Stimulated activated CD4-positive, alpha-beta T cell treated with anti-CD3 and anti-CD28 coated beads, Interleukin-15, amount 100 ng/mL, for 1 hour (primary cell): ENCODE measurements at places on chromosomes 3 and 15.

- DNase-seq: no peak
Measured at GRCh38 chr15:41933771-41934170, 38.6 kb downstream of the EHD4 start.

DNA sequence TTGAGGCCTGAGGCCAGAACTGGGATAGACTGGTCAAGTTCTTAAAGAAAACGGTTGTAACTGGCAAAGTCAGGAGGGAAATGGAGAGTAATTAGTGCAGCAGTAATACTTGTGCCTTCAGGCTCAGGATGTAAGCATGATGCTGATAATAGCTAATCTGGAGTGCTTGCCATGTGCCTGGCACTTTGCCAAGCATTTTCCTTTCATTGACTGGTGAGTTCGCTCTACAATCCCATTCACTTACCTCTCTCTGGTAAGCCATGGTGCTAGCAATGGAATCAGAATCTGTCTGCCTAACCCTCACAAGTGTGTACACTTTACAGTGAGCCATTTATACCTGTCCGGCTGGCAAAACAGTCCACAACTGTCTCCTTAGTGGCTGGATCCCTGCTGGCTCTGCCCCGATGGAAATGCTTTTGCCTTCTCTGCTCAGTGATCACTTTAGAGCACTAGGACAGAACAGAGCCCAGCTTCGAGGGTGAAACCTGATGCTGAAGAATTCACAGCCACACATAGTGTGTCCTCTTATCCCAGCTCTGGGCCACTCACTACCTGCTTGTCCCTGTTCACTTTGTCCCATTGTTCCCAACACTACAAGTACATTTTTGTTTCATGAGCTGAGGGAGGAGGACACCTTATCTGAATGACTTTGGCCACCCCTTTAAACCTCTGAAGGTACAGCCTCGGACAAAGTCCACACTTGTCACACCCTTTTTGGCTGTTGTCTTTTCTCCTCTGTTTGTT lies 10.3 kb downstream of the CHP1 start:
- DNase-seq: no peak

DNA sequence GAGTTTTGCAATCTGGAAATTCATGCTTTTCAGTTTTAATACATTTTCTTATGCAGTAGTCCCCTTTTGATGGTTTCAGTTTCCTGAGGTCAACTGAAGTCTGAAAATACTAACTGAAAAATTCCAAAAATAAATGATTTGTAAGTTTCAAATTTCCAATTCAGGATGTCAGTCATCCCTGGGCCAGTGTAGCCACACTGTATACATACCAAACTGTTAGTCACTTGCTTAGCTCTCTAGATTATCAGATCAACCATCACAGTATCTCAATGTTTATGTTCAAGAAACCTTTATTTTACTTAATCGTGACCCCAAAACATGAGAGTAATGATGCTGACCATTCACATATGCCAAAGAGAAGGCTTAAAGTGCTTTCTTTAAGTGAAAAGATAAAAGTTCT lies 715.5 kb downstream of the GBE1 start:
- DNase-seq: no peak

DNA sequence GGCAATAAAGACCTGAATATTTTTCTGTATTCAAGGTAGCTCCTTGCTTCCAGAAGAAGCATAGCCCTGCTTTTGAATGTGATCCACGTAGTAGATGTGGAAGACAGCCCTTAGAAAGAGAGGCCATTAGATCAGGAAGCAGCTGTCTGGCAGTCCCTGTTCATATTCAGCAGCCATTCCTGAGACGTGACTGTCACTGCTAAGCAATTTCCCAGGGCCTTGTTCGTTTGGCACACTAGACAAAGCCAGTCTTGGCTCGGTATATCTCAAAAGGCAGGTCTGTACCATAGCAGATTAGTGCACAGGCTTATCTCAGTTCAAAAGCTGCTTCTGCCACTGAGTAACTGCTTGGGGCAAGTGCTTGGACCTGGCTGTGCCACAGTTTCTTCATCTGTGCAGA lies 287.8 kb upstream of the MCTP2 start:
- no peak for DNase-seq

DNA sequence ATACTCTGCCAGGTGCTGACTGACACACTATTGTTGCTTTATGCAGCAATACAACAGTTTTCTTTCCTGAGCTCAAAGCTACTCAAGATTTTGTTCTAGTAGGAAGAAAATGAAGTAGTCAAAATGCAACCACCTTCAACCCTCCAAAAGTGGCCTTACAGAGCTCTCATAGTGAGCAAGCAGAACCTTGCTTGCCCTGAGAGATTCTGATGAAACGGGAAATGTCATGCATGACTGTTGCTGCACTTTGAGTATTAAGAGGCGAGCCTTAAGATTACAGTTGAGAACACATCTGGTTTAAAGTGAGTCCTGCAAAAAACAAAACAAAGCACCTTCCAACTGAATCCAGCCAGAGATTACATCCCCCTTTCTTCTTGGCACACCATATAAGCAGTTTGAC lies 29.7 kb downstream of the MINDY4B start:
- DNase-seq: no peak

- no peak for DNase-seq
Measured at GRCh38 chr3:12956316-12956660, 114.9 kb upstream of the RPL32 start.

- no peak for DNase-seq
Measured at GRCh38 chr3:150114873-150115540, 144.3 kb upstream of the PFN2 start.

- no peak for DNase-seq
Measured at GRCh38 chr15:51837792-51838251, 8.4 kb downstream of the TMOD3 start.

GRCh38 chr3:188914552-188914951 lies 257.2 kb upstream of the TPRG1 start:
- no peak for DNase-seq

- no peak for DNase-seq
Measured at GRCh38 chr3:143896486-143896885, 48.2 kb upstream of the SLC9A9 start.

GRCh38 chr3:105811518-105812193 lies 57.2 kb downstream of the CBLB start:
- DNase-seq: no peak

- no peak for DNase-seq
Measured at GRCh38 chr3:37961622-37962431, 28.8 kb upstream of the VILL start.

DNA sequence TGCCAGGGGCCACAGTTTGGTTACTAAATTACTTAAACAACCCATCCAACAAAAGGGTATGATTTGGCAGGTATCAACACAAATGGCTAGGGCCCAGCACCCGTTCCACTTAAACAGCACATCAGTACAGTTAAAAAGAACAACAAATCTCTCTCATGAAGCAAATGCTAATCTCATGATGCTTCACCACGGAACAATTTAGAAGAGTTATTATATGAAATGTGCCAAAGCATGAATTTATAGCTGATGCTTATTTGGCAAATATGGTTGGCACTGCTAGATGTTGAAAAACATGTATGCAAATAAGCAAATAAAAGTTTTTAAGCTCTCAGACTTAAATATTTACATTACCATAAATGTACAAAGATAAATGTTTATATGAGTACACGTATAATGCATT lies 2.3 kb downstream of the PEAK1 start:
- DNase-seq: no peak

GRCh38 chr3:56525291-56525690 lies 31.7 kb upstream of the CCDC66 start:
- DNase-seq: no peak

GRCh38 chr3:156316076-156316475 lies 195.7 kb downstream of the KCNAB1 start:
- no peak for DNase-seq

DNA sequence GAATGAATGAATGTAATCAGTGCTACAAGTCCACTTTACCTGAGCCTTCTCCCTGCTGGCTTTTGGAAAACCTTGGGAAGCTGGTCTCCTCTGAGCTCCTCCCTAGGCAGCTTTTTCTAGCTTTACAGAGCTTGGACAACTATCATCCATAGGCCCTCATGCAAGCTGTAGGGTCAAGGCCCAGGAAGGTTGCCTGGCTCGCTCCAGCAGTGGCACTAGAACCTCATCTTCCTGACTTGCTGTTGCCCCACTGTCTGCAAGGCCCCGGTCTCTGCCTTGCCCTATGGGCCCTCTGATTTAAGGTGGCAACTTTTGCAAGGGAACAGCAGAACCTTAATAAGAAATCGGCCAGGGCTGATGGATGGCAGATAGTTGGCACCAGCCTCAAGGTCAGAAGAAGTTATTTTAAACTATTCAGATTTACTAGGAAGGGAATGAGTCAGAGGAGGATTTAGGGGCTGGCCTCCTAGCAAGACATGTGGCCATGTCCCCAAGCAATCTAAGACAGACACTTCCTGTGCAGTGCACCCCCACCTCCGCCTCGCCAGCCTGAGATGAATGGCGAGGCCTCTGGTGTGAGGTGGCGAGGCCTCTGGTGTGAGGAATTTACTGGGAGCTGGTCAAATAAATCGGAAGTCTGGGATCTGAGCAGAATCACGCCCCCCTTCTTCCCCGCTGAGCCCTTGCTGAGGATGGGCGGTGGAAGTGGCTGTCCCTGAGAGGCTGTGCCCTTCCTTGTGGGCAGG lies 180.8 kb downstream of the MEGF11 start:
- no peak for DNase-seq

- DNase-seq: no peak
Measured at GRCh38 chr15:64903326-64903950, 8.3 kb upstream of the ANKDD1A start.

DNA sequence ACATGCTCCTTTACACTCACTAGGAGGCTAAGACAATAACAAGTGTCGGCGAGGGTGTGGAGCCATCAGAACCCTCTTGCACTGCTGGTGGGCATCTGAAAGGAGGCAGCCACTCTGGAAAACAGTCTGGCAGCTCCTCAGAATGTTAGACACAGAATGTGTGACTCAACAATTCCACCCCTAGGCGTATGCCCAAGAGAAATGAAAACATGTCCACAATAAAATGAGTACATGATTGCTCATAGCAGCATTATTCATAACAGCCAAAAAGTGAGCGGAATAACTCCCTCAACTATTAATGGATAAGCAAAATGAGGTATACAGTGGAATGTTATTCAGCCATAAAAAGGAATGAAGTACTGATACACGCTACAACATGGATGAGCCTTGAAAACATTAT lies 57.8 kb downstream of the WNT7A start:
- DNase-seq: no peak

- DNase-seq: no peak
Measured at GRCh38 chr3:146374146-146374545, 95.2 kb downstream of the PLSCR2 start.

DNA sequence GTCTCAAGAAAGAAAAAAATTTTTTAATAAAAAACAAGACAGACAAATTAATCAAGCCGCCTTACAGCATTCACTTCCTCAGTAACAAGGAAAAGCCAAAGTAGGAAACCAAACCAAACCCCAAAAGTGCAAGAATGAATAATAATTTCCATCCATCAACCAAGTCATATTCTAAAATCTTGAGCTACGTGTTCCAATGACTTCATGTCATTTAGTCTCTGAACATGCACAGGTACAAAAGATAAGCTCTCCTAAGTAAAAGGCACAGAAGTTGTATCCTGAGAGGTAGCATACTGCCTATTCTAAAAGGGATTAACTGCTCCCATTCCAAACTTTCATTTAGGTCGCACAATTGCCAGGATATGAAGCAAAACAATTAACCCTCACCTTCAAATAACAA lies 29.7 kb downstream of the SLC4A7 start:
- no peak for DNase-seq

DNA sequence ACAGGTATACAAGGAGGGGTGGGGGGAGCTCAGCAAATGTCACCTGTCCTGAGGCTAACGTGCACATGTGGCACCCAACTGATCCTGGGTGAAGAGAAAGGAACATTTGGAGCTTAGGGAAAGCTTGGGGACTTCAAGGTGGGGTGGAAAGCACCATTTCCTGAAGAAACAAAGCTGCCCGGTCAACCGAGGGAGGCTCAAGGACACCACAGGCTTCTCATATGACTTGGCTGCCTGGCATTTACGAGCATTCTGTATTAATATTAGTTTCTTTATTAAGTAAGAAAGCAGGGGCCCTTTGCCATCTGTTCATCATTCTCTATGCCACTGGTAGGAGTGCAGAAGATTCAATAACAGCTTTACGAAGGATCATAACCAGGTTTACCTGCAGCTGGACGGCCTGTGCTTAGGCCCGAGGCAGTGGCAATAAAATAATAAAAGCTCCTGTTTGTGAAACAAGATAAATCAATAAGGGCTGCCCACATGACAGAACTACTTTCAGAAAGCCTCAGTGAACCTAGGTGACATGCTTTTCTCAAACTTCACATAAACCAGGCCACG lies 54.0 kb downstream of the ETV5 start:
- DNase-seq: no peak

GRCh38 chr15:92109191-92109873 lies 255.8 kb downstream of the SLCO3A1 start:
- DNase-seq: no peak

DNA sequence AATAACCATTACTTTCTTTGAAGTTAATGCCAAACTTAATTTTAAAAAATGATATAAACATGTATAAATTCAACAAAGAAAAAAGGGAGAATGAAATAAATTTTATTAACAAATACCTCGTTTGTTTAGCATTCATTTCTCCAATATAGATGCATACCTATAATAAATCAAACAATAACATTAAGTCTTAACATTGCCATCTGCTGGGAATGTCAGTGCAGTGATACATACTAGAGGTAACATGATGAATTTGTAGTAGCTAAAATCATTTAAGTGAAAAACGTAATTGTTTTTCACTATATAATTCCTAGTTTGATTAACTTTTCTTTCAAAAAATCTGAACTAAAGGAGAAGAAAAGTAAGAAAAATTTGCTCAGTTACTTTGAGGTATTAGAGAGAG lies 340.2 kb upstream of the CBLB start:
- no peak for DNase-seq

GRCh38 chr3:168096210-168096652 lies 507 bp upstream of the GOLIM4 start:
- DNase-seq: no peak

GRCh38 chr3:125960066-125960424 lies 8.9 kb upstream of the ROPN1B start:
- no peak for DNase-seq

GRCh38 chr3:128997486-128998133 lies 3.5 kb upstream of the EFCC1 start:
- no peak for DNase-seq

DNA sequence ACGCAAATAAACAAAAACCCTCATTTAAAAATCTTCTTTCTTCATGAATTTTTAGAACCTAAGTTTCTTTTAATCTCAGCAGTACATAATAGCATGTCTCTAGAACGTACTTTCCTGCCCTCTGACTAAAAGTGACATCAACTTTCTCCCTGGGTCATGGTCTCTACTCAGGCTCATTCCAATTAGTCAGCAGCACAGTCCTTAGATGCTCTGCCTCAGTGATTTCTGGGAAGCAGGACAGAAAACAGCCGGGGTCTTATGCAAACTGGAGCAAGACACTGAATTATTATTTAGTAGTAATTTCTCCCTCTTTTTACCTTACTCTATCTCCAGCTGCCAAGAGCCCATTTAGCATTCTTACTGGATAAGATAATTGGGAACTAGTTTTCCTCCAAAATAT lies 365.2 kb downstream of the TUSC7 start:
- DNase-seq: no peak

GRCh38 chr15:74788683-74789151 lies 6.8 kb downstream of the CSK start:
- no peak for DNase-seq

- DNase-seq: no peak
Measured at GRCh38 chr3:9780458-9780812, 10.7 kb upstream of the CAMK1 start.
